Posterior vena cava (tissue), 2 donors: ENCODE measurements at places on chromosomes 7 and 10. TPM values are rescaled to one million over a fixed set of nuclear protein-coding genes. Genes with fewer than 3 reads are reported as not detected.

DNA sequence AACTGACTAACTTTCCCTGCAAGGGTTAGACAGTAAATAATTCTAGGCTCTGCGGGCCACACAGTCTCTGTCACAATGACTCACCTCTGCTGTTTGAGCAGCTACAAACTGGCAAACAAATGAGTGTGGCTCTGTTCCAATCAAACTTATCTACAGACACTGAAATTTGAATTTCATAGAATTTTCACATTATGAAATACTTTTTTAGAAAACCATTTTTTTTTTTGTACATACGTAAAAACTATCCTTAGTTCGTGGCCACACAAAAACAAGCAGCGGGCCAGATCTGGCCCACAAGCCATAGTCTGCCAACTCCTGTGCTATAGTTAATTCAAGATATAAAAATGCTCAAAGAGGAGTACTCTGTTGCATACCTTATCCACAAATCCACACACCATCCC, 32.6 kb downstream of the PIP4K2A start:
- no peak for DNase-seq

DNA sequence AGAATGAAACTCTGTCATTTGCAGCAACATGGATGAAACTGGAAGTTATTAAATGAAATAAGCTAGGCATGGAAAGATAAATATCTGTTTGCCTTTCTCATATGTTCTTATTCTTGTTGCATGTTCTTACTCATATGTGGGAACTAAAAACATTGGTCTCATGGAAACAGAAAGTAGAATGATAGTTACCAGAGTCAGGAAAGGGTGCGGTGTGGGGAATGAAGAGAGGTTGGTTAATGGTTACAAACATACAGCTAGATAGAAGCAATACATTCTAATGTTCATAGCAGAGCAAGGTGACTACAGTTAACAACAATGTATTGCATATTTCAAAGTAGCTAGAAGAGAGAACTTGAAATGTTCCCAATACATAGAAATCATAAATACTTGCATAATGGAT, 105.1 kb downstream of the FAM107B start:
- DNase-seq: no peak

Gene SFTPA1
- total RNA-seq: not detected

Gene LRRTM3
- not detected for total RNA-seq
